Uterus (tissue), 4 donors: ENCODE measurements at places on chromosomes 12 and 14. TPM values are rescaled to one million over a fixed set of nuclear protein-coding genes. Genes with fewer than 3 reads are reported as not detected.

Gene KMT2D
- 49.7 TPM for total RNA-seq

GRCh38 chr12:104630230-104630670, 173.5 kb downstream of the CHST11 start:
- H3K4me1 ChIP-seq = no peaks in the 10 kb centered on the region
- H3K4me3 ChIP-seq = no peak overlapping the region
- H3K36me3 ChIP-seq = no peaks in the 10 kb centered on the region
- H3K27me3 ChIP-seq = no peaks in the 10 kb centered on the region
- DNase-seq = no peak

DNA sequence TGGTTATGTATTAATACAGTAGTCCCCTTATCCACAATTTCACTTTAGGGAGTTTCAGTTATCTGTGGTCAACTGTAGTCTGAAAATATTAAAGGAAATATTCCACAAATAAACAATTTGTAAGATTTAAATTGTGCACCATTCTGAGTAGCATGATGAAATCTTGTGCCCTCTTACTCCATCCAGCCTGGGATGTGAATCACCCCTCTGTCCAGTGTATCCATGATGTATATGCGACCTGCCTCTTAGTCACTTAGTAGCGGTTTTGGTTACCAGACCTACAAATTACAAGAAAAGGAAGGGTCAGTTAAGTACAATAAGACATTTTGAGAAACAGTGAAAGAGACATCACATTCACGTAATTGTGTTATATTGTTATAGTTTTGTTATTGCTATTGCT, 39.9 kb upstream of the MDGA2 start:
- no peak overlapping the region for H3K27ac ChIP-seq
- no peaks in the 10 kb centered on the region for H3K27me3 ChIP-seq
- no peak overlapping the region for H3K4me3 ChIP-seq
- H3K4me1 ChIP-seq = no peaks in the 10 kb centered on the region
- no peak for DNase-seq

- H3K4me3 ChIP-seq = no peak overlapping the region
- no peaks in the 10 kb centered on the region for H3K27me3 ChIP-seq
- H3K36me3 ChIP-seq = no peaks in the 10 kb centered on the region
- H3K4me1 ChIP-seq = peaks cover 8% of the 10 kb centered on the region
- no peak overlapping the region for H3K27ac ChIP-seq
Observed at GRCh38 chr14:23327947-23328744, 6.9 kb downstream of the PABPN1 start.
